ENCODE measurements at places on chromosomes 7 and 10. TPM values are rescaled to one million over a fixed set of nuclear protein-coding genes. Genes with fewer than 3 reads are reported as not detected.
A peak's percentile ranks its signal among the peaks of the same experiment; 100 is the strongest.

The AKR1C3 gene
- 181 TPM for total RNA-seq

- peaks cover 26% of the 10 kb centered on the region for H3K4me1 ChIP-seq
- H3K27ac ChIP-seq, result peak overlapping the region; percentile 38
- H3K4me3 ChIP-seq, result no peak overlapping the region
- no peaks in the 10 kb centered on the region for H3K27me3 ChIP-seq
Observed at GRCh38 chr10:71729161-71729636, 9.6 kb upstream of the C10orf105 start.

GRCh38 chr10:59448616-59449015 lies 86.3 kb upstream of the FAM13C start:
- peaks cover 45% of the 10 kb centered on the region for H3K27me3 ChIP-seq
- H3K27ac ChIP-seq, result no peak overlapping the region
- no peaks in the 10 kb centered on the region for H3K4me1 ChIP-seq

- DNase-seq, result peak; percentile 44
- no peaks in the 10 kb centered on the region for H3K36me3 ChIP-seq
- H3K4me3 ChIP-seq, result no peak overlapping the region
- H3K27ac ChIP-seq, result no peak overlapping the region
- no peaks in the 10 kb centered on the region for H3K4me1 ChIP-seq
- H3K27me3 ChIP-seq, result peaks cover 55% of the 10 kb centered on the region
Observed at GRCh38 chr10:80855348-80855971, 317.8 kb downstream of the SH2D4B start.

DNA sequence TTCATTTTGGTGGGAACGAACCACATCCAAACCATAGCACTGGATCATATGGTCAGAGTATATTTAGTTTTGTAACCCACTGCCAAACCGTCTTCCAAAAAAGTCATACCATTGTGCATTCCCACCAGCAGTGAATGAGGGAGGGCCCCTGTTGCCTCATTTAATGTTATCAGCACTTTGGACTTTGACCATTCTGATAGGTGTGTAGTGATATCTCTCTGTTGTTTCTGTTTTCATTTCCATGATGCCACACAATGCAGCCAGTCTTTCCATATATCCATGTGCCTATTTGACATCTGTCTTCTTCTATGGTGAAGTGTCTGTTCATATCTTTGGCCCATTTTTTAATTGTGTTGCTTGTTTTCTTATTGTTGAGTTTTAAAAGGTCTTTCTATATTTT lies 105.0 kb upstream of the PPP2R2D start:
- DNase-seq, result no peak
- no peak overlapping the region for H3K4me3 ChIP-seq
- peaks cover 23% of the 10 kb centered on the region for H3K27me3 ChIP-seq
- no peaks in the 10 kb centered on the region for H3K36me3 ChIP-seq

DNA sequence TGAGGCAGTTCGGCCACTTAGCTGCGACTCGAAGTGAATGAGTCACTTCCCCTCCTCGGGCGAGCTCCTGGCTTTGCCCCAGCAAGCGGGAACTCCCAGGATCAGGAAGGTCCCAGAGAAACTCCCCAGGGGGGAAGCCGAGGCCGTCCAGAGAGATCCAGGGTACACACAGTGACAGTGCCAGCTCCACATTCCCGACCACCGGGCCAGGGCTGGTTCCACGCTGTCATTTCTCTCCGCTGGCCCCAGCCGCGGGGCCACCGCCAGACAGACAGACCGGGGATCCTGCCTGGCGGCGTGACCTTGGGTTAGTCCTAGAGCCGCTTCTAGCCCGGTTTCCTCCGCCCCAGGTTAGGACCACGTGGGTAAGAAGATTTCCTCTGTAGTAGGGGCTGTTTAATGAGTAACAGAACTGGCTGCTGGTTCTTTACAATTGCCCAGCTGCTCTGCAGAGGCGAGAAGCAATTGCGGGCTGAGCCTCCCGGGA lies 463 bp upstream of the UPP1 start:
- H3K27ac ChIP-seq, result peak overlapping the region; percentile 82
- peak overlapping the region; percentile 82 for H3K4me3 ChIP-seq
- H3K4me1 ChIP-seq, result peaks cover 79% of the 10 kb centered on the region

The MMP21 gene
- not detected for total RNA-seq

DNA sequence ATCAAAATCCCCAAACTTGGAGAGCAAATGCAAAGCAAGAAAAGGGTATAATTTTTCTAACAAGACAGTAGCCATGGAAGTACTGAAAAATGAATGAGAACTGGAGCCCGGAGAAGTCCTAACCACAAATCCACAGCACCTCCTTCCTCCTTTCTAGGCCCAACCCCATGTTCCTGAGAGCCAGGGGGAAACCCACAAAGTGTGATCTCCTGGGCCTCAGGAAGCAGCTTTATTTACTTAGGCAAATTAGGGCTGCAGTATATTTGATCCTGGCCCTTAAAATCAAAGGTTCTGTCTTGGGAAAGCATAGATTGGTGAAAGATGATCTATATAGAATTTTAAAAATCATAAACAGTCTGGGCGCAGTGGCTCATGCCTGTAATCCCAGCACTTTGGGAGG lies 103.0 kb downstream of the DOCK4 start:
- no peak overlapping the region for H3K4me3 ChIP-seq
- no peaks in the 10 kb centered on the region for H3K36me3 ChIP-seq
- H3K4me1 ChIP-seq, result no peaks in the 10 kb centered on the region
- peak; percentile 30 for DNase-seq
- no peak overlapping the region for H3K27ac ChIP-seq
- H3K27me3 ChIP-seq, result no peaks in the 10 kb centered on the region

DNA sequence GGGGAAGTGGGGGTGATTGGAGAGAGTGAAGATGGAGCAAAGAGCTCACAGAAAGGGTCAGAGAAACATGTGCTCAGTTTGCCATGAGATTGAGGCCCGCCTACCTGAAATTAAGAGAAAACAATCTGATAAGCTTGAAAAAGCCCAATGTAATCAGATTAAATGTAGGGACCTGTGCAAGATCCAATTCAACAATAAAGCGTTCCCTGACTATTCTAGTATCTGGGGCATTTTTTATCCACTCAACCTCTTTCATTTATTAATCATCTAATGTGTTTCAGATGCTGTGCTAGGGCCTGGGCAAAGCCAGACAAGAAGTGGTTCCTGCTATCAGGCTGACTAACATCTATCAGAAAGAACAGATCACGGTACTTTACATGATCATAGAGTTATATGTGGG lies 238.4 kb upstream of the MYO3A start:
- peaks cover 64% of the 10 kb centered on the region for H3K27me3 ChIP-seq
- H3K36me3 ChIP-seq, result no peaks in the 10 kb centered on the region

DNA sequence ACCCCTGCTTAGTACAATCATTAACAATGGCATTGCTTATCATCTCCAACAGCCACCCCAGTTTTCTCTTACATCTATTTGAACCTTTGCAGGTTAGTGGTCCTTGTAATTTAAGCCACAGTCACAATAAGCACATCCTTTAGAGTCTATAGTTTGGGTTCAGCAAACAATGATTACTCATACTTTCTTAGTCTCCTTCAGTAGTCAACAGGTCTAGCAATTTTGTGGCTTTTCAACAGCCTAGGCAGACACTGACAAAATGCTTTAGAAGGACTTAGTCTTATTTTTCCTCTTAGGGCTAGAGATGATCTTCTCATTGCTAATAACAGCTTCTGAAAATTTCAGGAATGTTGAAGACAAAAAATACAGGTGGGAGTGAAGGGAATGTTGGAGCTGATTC lies 32.3 kb upstream of the FAM204A start:
- peaks cover 16% of the 10 kb centered on the region for H3K27me3 ChIP-seq
- H3K36me3 ChIP-seq, result no peaks in the 10 kb centered on the region
- no peak for DNase-seq
- H3K27ac ChIP-seq, result no peak overlapping the region

The CCL24 gene
- total RNA-seq, result 0.68 TPM

The CFAP69 gene
- 4.6 TPM for total RNA-seq

DNA sequence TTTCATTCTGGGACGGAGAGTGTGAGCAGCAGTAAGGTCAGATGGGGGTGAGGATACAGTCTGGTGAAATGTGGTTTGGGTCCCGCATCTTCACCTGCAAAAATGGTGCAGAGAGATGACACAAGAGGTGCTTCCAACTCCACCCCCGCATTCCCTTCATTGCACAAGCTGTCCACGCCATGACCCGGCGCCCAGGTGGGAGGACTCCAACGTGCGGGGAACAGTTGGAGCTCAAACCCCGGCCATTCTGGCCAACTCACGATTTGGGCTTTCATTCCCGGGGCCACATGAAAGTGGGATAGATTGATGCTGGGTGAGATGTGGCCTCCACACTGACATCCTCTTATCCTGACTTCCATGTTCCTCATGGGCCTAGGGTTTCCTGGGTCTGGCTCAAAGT lies 34.6 kb upstream of the ZNF273 start:
- H3K27me3 ChIP-seq, result no peaks in the 10 kb centered on the region
- H3K36me3 ChIP-seq, result no peaks in the 10 kb centered on the region
- H3K4me1 ChIP-seq, result no peaks in the 10 kb centered on the region
- H3K4me3 ChIP-seq, result no peak overlapping the region

DNA sequence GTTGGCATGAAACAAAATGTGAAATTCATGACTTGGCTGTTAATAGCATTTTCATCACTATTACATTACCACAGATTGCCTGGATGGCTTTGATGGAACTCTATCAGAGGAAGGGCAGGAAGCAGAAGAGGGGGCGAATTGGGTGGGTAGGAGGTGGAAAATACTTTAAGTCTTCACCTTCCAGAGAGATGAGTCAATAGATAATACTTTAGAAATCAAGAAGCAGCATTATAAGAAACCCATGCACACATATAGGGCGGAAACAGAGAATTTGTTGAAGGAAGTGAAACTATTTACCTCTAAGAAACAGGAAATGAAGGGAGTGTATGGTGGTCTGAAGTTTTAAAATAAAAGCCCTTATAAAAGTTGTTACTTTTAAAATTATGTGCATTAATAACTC lies 152.1 kb upstream of the TARP start:
- H3K4me3 ChIP-seq, result no peak overlapping the region
- no peaks in the 10 kb centered on the region for H3K4me1 ChIP-seq
- H3K36me3 ChIP-seq, result no peaks in the 10 kb centered on the region
- no peak for DNase-seq
- peaks cover 80% of the 10 kb centered on the region for H3K27me3 ChIP-seq

DNA sequence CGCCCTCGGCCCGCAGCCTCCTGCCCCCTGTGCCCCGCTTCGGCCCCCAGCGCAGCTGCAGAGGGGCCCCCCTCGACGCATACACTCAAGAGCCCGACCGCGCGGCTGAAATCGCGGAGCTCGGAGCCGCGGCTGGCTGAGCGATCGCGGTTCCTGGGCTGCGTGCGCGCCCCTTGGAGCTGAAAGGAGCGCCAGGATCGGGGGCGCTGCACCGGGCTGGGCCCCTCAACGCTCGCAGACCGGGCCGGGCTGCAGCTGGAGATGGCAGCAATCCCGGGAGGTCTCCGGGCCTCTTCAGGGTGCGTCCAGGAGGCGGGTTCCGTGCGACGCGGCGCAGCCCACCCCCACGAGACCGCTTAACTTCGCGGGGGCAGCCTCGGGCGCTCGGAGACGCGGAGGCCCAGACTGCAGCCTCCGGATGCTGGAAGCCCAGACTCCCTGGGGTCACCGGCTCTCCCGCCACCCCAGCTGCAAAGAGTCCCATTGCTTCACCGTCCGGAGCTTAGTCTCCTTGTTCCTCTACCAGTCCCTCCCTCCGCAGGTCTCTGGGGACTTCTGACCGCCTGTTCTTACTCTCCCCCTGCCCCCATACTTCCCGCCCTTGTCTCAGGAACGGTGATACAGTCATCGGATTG lies 73.0 kb upstream of the LRRC4 start:
- no peaks in the 10 kb centered on the region for H3K4me1 ChIP-seq
- no peak for DNase-seq
- H3K27ac ChIP-seq, result peak overlapping the region; percentile 9
- H3K4me3 ChIP-seq, result peak overlapping the region; percentile 9

The EFCAB10 gene
- total RNA-seq, result not detected

The MPP7 gene
- 6.6 TPM for total RNA-seq

- H3K27me3 ChIP-seq, result no peaks in the 10 kb centered on the region
- H3K27ac ChIP-seq, result no peak overlapping the region
Observed at GRCh38 chr7:158734861-158735260, 30.3 kb upstream of the NCAPG2 start.

GRCh38 chr10:31930023-31930751 lies 1.6 kb upstream of the ARHGAP12 start:
- H3K36me3 ChIP-seq, result peaks cover 39% of the 10 kb centered on the region
- peak overlapping the region; percentile 89 for H3K4me3 ChIP-seq
- peak overlapping the region; percentile 90 for H3K27ac ChIP-seq
- H3K4me1 ChIP-seq, result peaks cover 29% of the 10 kb centered on the region
- DNase-seq, result no peak

The NEUROD6 gene
- not detected for total RNA-seq

DNA sequence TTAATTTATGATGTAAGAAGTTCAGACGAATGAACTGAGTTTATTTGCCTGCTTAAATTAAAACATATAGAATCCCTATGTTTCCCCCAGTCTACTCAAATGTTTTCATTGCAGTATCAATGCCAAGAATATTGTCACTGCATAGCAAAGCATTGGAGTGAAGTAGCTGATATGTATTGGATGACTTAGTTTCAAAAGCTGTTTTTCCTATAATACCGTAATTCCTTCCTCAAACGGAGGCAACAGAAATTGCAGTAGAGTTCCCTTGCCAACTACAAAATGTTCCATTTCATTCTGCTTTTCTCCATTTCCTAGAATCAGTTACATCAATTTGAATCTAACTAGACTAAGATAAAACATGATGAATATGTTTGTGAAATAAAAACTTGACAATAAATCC lies 174.1 kb downstream of the CNTNAP2 start:
- no peak for DNase-seq
- H3K36me3 ChIP-seq, result no peaks in the 10 kb centered on the region
- no peak overlapping the region for H3K27ac ChIP-seq

DNA sequence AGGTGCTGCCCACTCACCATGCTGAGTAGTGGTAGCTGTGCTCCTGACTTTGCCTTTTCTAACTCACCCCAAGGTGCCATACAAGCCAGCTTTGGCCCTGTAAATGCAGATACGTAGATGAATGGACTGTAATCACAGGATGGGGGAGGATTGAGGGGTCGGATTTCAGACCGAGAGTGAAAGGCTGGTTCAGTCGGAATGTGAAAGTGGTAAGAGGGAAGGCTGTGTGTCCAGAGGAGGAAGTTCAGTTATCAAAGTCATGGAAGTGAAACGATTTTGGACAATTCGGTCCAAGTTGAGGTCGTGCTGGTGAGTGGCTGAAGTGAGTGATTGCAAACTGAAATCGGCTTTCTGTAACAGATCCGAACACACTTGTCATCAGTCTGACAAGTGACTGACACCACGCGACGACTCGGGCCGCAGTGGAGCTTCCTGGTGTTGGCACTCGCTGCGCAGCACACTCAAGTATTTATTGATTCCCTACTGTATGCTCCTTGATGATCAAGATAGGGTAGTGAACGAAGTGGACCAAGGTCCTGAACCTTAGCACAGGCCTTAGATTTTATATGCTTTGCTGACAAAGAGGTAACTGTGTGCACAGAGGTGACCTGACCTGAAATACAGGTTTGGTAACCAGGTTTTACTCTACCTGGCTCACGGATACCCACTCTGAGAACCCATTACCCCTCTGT lies 10.5 kb downstream of the ZNF282 start:
- peak; percentile 71 for DNase-seq
- H3K4me3 ChIP-seq, result peak overlapping the region; percentile 66
- peaks cover 79% of the 10 kb centered on the region for H3K36me3 ChIP-seq
- peak overlapping the region; percentile 84 for H3K27ac ChIP-seq

GRCh38 chr10:94344522-94345122 lies 18.1 kb downstream of the NOC3L start:
- H3K36me3 ChIP-seq, result peaks cover 11% of the 10 kb centered on the region
- H3K4me3 ChIP-seq, result no peak overlapping the region
- no peak for DNase-seq
- no peak overlapping the region for H3K27ac ChIP-seq

The OGA gene
- total RNA-seq, result 63.3 TPM

GRCh38 chr10:11609492-11610093 lies 1.9 kb downstream of the USP6NL start:
- H3K36me3 ChIP-seq, result peaks cover 28% of the 10 kb centered on the region
- peak overlapping the region; percentile 73 for H3K27ac ChIP-seq
- no peak for DNase-seq
- peak overlapping the region; percentile 78 for H3K4me3 ChIP-seq
- H3K27me3 ChIP-seq, result no peaks in the 10 kb centered on the region
- peaks cover 33% of the 10 kb centered on the region for H3K4me1 ChIP-seq

Measured in Calu3 (cell line).